Stimulated activated CD8-positive, alpha-beta memory T cell treated with anti-CD3 and anti-CD28 coated beads, Interleukin-4, amount 100 ng/mL, for 1 hour (primary cell): ENCODE measurements at places on chromosomes 5 and 9.

- no peak for DNase-seq
Observed at GRCh38 chr9:79970146-79970425, 398.3 kb downstream of the TLE4 start.

DNA sequence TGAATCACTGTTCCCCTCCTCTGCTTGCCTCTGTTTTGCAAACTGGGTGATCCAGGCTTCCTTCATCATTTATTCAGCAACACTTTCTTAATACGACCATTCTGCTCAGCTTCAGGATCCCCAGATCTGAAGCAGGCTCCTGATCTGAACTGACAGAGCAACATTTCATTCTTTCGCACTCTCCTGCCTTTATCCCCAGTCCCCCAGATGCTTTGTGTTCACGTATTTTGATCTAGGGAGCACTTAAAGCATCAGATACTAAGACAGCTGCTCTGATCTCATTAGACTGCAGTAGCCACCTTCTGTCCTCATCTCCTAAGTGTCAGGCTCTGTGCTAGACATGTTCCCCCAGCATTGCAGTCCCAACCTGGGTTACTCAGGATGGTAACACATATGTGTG lies 158.0 kb downstream of the TRIO start:
- no peak for DNase-seq

DNA sequence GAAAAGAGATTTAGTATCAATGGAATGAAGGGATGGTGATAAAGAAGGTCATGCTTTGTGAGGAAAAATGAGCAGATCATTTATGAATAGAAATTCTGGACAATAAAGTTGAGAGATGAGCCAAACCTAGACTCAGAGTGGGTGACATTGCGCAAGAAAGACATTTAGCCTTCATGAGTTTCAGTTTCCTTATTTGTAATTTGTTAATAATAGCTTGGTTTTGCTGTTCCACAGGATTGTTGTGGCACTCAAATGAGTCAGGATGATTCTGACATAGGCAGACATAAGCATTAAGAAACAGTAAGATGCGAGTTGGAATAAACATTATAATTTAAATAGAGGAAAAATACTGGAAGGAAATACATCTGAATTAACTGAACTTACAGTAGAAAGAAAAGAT lies 34.8 kb downstream of the ITGA2 start:
- DNase-seq, result no peak

DNA sequence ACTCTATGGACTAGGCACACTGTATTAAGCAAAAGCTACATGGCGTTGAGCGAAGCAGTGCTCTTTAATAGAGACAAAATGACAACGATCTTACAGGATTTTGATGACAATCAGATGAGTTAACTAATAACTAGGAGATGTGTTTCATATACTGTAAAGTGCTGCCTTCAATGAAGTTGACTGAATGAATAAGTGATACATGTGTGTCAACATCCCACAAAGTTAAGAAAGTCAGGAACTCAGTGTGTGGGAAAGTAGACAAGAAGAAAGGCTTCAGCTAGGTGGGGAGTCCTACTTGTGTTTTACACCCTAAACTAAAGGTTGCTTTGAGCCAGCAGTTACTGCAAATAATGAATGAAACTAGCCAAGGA lies 79.6 kb downstream of the PAPPA start:
- no peak for DNase-seq
